ENCODE measurements at places on chromosomes 7 and 10.
A peak's percentile ranks its signal among the peaks of the same experiment; 100 is the strongest.

- DNase-seq: no peak
These were observed 61.4 kb downstream of the CREB5 start for GRCh38 chr7:28473571-28474281.

- no peak for DNase-seq
These were observed 75.6 kb upstream of the MGMT start for GRCh38 chr10:129391464-129391863.

- no peak for DNase-seq
These were observed 205.7 kb upstream of the GRM3 start for GRCh38 chr7:86437951-86438450.

GRCh38 chr7:21141476-21141875, 286.4 kb upstream of the SP4 start:
- no peak for DNase-seq

DNA sequence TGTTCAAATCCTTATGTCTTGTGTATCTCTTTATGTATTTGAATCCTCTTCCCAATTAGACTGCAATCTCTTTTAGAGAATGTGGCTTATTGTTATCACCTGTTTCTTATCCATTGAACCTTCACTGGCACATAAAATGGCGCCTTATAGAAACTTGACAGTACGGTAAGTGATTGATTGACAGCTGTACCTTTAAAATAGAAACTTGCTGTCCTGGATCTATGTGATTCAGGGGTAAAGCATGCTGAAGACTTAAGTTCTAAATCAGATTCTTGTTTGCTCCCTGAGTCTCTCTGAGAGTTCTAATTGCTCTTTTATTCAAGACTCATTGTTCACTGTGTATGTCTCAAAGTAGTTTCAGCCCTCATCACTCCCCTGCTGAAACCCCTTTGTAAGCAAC, 91.3 kb downstream of the CACNB2 start:
- no peak for DNase-seq

GRCh38 chr10:95279042-95279820, 11.6 kb downstream of the PDLIM1 start:
- DNase-seq: no peak

DNA sequence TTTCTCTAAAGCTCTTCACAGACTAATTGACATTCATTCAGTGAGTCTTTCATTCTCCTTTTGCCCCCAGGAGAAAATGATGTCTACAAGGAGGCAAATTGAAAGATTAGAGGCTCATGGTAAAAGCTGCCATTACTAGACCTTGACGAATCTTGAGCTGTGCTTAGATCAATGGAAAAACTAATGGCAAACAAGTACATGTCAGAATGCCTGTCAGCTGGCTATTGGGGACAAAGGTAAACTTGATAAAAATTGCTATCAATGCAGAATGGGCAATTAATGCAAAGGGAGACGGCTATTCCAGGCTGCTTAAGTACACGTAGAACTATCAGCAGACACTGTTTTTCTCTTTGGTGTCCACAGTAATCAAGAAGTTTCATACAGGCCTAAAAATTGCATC, 3.3 kb downstream of the ASAH2 start:
- no peak for DNase-seq

DNA sequence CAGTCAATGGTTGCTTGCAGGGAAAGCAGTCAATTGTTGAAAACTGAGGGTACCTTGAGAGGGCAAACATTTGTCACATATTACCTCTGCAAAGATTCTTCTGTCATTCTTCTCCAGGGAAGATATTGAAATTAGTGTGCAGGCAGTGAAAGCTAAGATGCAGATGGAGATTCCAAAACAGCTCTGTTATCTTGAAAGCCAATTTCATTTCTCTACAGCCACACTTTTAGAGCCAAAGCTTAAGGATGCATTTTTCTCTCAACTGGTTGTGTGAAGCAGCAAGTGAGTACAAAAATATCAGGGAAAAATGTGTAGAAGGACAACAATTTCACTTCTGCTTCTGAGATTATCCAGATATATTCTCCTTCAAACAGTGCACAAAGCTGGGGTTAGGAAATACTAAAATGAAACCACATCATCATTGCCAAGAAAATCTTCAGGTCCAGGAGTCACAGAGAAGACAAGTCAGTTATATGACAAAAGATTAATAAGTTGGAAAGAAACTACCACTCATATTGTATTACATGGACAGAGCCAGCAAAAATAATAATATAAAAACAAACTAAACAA, 16.3 kb downstream of the SGMS1 start:
- DNase-seq: no peak

DNA sequence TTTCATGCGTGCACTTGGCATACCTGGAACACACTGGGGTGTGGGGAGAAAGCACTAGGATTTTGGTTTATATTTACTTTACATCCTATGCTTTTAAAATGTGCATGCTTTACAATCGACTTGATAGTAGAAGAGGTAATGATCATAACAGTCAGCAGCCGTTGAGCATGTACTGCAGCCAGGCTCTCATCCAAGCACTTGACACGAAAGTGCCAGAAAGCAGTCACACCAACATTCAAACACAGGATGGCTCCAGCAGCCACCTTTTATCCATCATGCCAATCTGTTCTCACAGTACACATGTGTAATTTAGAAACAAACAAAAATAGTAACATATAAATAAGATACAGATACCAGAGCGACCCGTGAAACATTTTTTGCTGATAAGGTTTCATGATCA, 1.2 kb upstream of the FAM241B start:
- DNase-seq: no peak

GRCh38 chr10:120221873-120222485, 235.0 kb upstream of the PLPP4 start:
- DNase-seq: peak; percentile 15

- peak; percentile 4 for DNase-seq
These were observed 1127.7 kb downstream of the REEP3 start for GRCh38 chr10:64648915-64649314.

DNA sequence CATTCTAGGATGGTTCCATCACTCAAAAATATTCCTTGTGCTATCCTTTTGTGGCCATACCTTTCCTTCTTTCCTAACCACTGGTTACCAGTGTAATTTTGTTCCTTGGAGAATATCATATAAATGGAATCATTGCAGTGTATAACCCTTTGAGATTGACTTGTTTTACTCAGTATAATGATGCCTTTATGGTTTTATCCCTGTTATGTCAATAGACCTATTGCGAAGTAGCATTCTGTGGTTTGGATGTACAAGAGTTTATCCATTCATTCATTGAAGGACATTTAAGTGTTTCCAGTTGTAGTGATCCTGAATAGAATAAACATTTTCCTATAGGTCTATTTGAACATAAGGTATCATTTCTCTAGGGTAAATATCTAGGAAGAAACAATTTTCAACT, 54.2 kb downstream of the RBM33 start:
- no peak for DNase-seq

- DNase-seq: peak; percentile 3
These were observed 970.9 kb upstream of the LRRN3 start for GRCh38 chr7:110119883-110120581.

DNA sequence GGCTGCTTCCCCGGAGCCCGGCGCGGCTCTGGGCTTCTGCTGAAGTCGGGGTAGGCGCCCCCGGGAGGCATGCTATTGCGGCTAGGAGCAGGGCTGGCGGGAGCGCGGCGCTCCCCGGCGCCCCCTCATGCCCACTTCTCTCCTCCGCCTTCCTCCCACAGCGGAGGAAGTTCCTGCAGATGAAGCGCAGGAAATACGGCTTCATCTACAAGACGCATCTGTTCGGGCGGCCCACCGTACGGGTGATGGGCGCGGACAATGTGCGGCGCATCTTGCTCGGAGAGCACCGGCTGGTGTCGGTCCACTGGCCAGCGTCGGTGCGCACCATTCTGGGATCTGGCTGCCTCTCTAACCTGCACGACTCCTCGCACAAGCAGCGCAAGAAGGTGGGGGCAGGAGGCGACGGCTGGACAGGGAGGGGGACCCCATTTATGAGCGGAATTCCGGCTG, 479 bp downstream of the CYP26A1 start:
- DNase-seq: no peak

- no peak for DNase-seq
These were observed 63.8 kb downstream of the GRB10 start for GRCh38 chr7:50718876-50719275.

- DNase-seq: no peak
These were observed 25.0 kb downstream of the CACUL1 start for GRCh38 chr10:118729641-118730258.

GRCh38 chr7:132251327-132251659, 325.0 kb downstream of the PLXNA4 start:
- peak; percentile 4 for DNase-seq

DNA sequence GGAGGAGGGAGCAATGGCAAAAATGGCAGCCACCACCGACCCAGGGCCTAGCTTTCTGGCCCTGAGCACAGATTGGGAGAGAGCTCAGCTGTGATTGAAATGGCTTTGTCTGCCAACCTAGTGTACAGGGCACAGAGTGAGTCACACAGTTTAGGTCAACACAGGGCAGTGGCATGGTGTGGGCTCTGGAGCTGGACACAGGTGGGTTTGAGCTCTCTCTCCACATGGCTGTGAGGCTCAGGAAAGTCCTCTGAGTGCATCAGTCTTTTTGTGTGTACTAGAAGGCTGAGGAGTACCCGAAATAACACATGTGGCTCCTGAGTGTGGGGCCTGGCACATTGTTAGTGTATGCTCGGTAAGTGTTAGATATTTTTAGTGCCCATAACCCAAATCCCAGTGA, 60.2 kb upstream of the LOXL4 start:
- no peak for DNase-seq

DNA sequence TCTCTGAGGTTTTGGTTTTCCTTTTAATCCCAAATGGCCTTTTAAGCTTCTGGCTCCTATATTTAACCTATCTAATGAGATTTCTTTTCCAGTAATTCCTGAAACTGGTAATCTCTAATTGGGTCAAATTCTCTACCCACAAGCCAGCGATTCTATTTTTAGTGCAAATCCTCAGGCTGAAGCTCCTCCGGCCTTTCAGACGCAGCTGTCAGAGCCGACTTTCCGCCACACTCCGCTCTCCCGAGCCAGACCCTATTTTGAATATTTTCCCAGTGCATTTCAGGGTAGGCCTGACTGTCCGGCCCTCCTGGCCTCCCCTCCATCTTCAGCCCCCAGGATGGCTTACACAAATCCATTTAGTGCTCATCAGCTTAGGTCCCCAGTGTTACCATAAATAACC, 9.7 kb upstream of the ADCY1 start:
- no peak for DNase-seq

GRCh38 chr10:74419958-74420375, 268.9 kb downstream of the ADK start:
- peak; percentile 17 for DNase-seq

DNA sequence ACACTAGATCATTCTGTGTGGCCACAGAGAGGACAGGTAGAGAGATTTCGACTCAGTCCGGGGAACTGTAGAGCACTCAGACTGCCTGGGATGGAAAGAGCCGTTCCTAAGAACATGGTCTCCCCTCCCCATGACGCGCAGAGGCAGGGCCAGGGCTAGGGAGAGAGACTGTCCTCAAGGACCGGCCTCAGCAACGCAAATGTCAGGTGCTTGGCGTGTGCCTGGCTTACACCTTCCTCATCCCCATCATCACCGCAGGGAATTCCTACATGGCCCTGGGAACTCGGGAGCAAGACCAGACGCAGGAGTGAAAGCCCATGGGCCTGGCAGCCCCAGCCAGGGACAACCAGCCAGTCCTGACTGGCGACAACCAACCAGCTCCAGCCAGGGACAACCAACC, 55.6 kb downstream of the PROSER2 start:
- no peak for DNase-seq

- no peak for DNase-seq
These were observed 121.8 kb downstream of the CUX1 start for GRCh38 chr7:101939136-101939695.

GRCh38 chr7:130904031-130904757, 170.2 kb upstream of the KLF14 start:
- peak; percentile 79 for DNase-seq

DNA sequence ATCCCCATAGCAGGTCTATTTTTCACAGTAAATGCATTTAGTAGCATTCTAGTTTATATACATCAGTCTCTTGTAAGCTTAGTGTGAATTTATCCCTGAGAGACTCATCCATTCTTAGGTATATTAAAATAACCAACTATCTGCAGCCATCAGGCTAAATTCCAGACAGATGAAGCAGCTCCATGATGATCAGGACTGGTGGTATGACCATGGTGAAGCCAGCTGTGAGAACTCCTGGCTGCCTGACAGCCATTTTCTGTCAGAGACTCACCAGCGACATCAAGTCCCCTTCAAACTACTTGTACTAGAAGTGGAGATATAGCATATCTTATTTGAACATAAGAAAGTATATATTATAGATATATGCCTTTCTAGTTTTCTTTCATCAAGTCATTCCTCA, 70.3 kb upstream of the GSDME start:
- DNase-seq: no peak

DNA sequence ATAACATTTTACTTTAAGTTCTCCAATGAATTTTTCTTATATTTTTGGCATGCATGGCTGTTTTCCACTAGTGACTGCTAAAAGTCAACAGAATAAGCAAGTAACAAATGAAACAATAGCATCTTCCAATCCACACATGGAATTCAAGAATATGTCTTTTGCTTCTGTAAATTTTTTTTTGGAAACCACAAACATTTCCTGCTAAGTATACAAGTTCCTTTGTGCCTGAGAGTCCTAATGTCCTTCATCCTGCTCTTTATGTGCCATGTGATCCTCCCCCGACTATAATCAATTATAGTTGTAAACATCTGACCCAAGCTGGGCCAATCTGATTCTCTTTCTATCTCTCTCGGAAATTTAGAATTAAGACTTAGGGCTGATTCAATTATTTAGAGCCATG, 61.2 kb downstream of the PPP1R3C start:
- no peak for DNase-seq

GRCh38 chr7:131602994-131603372, 46.6 kb upstream of the PODXL start:
- no peak for DNase-seq

DNA sequence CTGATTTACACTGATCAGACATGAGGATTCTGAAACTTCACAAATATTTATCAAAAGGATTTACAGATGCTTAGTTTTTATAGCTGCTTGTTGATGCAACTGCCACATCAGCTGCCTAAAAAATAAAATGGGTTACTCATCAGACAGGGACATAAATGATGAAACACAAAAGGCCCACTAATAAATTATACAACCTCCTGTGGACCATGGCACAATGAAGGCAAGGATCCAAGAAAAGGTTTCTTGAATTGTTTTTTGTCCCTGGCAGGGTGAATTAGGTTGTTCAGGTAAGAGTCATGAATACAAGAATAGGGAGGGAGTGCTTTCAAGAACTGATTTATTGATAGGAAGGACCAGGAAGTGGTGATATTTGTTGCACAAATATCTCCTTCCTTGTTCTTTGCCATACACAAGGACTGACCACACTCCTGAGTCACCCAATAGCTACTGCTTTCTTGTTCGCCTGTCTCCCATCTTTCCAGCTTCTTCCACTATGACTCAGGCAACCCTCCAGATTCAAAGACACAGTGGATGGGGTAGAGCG, 234.5 kb downstream of the AHR start:
- peak; percentile 71 for DNase-seq

DNA sequence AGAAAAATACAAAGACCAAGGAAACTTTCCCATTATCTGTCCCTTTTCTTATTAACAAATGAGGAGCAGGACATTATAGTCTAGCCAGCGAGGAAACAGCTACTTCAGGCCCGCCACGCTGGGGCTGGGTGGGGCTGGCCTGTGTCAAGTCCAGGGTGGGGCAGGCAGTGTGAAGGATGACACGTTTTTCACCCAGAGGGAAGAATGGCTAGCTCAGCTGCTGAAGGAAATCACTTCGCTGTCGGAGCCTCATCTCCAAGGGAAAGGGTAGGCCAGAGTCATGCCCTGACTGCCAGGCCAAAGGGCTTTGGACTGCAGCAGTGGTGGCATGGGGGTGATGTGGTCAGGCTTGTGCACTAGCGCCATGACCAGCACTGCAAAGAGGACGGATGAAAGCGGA, 24.4 kb downstream of the COL13A1 start:
- no peak for DNase-seq
